Stimulated activated CD8-positive, alpha-beta memory T cell treated with anti-CD3 and anti-CD28 coated beads, Interleukin-15, amount 100 ng/mL, for 4 hours (primary cell): ENCODE measurements at places on chromosomes 11 and 22.

DNA sequence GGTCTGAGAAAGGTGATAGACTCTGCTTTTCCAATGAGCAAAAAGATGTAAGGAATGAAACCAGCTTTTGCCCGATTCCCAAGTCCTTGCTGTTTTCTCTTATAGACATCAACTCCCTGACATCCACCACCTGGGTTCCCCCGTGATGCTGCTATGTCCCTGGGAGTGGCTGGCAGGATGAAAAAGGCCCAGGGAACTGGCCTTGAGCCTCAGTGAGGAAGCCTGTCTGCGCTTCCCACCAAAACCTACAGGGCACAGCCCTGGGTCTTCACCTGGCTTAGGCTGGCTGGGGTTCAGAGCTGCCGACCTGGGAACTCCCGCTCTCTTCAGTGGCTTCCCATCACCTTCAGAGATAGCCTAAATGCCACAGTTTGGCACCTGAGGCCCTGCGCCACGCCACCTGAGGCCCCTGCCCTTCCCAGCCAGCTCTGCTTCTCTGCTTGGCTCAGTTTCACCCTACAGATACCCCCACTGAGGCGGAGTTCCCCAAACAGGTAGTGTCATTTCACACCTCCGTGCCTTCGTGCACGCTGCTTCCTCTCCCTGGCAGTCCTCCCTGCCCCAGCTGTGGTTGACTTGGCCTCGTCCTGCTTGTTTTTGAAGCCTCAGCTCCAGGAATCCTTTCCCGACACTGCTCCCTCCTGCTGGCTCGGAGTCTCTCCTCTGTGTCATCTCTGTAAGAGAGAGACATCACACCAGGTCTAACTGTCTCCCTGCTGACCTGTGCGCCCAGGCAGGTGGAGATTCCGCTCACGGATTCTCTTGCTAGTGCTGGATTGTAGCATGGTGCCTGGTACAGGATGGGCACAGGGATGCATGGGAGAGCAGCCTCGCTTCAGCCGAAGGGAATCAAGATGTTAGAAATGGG is 10.7 kb downstream of the SLC37A2 start:
- DNase-seq: no peak

DNA sequence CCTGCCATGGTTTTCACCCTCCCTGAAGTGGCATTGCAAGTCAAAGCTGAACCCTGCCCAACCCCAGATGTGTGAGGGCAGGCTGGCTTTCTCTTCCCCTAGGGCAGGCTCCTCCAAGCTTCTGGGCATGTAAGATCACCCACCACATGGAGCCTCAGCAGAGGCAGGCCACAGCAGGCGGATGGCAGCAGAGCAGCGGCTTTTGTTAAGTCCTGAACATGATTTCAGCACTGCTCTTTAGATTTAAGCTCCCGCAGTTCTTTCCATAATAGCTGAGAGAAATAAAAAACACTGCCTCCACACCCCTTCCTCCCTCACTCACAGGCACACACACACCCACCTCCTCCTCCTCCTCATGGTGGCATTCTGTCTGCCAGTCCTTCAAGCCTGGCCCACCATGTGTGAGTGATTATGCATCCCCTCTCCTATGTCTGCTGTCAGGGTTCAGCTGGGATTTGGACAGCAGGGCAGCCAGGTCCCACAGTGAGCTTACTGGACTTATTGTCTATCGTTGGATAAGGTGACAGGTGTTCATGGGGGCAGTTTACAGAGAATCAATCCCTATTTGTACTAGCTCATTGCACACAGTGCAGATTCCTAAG is 5.0 kb upstream of the NTM start:
- no peak for DNase-seq

DNA sequence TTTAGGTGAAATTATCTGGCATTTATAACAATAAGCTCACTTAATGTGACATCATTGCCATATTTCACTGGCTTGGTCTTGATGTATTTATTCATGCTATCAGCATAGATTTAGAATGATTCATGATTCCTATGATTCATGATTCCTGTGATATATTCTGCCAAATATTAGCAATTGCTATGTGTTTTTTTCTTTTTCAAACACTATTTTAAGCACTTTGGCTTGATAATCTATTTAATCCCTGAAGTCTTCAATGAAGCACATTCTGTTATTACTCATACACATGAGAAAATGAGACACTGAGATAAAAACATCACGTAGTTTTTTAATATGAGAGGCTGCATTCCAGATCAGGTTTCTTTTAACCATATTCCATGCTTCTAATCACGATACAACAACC is 78.5 kb downstream of the LUZP2 start:
- no peak for DNase-seq

DNA sequence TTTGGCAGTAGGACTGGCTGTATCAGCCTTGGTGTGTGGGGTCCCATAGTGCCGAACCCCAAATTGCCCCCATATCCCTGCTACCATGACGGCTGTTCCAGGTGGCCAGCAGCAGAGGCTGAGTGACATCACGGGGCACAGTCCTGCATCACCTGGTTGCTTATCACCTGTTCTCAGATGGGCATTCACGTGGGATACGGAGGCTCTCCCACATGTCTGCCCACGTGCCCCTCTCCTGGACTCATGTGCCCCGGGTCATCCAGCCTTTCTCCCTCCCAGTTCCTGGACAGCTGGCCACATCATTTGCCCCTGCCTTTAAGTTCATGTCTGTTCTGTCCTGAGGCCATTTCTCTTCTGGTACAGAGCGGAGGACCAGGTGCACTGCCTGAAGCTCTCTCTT is 431.0 kb upstream of the B3GAT1 start:
- DNase-seq: no peak

DNA sequence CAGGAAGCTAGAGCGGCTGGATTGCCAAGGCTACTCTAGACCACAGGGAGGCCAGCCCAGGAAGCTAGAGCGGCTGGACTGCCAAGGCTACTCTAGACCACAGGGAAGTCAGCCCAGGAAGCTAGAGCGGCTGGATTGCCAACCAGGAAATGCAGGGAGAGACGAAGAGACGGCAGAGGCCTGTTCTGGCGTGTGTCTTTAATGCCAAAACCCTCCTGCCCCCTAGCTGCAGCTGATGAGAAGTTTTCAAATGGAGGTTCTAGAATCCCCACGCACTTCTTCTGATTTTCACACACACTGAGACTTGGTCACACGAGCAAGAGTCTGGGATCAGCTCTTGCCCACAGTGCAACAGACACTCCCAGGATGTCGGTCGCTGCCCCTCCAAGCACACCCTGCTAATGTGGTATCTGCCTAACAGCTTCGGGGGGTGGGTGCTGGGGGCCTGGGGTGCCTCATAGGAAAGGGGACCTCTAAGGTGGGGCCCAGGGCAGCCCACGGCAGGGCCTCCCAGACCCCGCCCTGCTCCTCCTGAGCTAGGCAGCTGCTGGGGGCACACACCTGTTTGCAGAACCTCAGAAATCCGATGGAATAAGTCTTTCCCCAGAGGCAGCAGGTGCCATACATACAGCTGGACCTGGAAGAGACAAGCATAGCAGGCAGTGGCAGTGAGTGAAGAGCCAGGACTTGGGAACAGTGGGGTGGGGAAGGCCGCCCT is 28.5 kb downstream of the MAFF start:
- DNase-seq: no peak

- DNase-seq: no peak
Measured at GRCh38 chr22:44729391-44730021, 22.9 kb upstream of the ARHGAP8 start.

GRCh38 chr11:42555190-42555589 is 756.6 kb upstream of the API5 start:
- DNase-seq: no peak

GRCh38 chr11:67507242-67507863 is 609 bp downstream of the CDK2AP2 start:
- no peak for DNase-seq

- DNase-seq: no peak
Measured at GRCh38 chr22:23158516-23159290, 13.4 kb downstream of the RAB36 start.

- no peak for DNase-seq
Measured at GRCh38 chr11:101741479-101742175, 157.8 kb upstream of the TRPC6 start.

DNA sequence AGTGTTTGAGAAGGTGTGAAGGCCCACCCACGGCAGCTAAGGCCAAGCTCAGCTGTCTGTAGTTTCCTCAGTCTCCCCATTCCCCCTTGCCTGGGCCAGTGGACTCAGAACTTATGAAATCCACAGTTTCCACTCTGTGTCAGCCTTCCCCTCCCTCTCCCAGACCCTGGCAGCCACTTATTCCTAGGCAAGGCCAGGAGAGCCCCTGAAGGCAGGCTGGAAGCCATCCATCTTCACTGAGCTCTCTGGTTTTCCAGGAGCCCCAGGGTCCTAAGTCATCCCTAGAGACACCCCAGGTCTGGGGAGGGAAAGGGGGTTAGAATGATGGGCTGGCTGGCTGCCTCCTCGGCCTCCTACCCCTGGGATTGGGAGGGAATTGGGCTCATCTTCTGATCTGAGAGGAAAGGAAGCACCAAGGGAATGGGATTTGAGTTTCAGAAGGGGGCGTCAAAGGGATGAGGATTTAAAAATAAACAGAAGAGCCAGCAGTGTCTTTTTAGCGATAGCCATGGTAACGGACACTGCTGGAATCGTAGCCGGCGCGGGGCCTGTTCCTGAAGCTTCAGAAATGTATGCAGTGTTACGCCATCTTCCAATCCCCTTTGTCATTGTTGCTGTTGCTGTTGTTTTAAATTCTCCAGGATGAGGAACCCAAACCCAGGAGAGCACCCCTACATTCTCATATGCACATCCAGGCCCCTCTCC is 561.1 kb upstream of the CADM1 start:
- DNase-seq: no peak
